NCI-H345 (cell line): ENCODE measurements at places on chromosomes 1 and 21.

DNA sequence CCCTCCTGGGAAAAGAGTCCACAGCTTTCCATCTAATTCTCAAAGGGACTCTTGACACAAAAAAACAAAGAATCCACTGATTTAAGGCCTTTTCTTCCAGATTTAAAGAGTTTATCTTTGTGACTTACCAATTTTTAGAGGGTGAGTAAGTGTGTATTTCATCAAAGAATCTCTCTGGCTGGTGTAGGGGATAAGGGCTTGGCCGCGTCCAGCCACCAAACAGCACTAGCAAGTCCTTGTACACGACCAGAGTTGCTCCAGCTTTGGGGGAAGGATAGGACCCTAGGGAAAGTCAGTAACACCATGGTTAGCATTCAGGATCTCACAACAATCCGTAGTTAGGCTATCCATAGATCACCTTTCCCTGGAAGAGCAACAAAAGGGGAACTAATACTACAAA is 19.5 kb upstream of the CPLANE2 start:
- no peak for DNase-seq

DNA sequence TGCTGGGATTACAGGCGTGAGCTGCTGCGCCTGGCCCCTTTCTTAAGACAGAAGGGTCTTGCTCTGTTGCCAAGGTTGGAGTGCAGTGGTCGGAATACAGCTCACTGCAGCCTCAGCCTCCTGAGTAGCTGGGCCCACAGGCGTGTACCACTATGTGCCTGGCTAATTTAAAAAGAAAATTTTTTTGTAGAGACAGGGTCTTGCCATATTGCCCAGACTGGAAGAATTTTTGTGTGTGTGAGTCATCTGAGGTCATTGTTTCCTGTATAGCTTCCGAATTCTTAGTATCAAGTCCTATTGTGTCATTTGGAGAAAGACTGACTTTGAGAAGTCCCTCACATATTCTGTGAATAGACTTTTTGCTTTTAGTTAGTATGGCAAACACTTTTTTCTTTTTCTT is 4.7 kb downstream of the SZRD1 start:
- no peak for DNase-seq

DNA sequence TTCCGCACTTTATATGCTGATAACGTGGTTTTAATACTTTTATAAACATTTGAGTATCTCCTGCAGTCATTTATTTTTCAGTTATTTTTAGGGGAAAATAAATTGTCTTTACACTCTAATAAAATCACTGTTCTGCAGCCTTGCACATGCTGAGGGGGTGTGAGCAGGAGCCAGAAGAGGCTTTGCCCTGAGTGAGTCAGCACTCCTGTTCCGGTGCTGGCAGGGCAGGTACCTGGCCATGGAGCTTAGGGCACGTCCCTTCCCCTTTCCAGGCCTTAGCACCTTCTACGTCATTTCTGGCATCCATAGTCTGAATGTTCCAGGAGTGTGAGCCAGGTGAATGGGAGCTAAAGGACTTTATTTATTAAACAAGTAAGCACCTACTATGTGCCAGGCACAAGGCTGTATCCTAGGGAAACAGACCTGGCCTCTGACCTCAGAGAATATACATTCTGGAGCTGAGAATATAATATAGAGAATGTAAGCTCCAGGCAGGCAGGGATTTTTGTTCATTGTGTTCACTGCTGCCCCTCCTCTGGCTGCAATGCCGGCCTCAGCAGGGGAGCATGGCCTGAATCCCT is 402.9 kb downstream of the PTPRU start:
- no peak for DNase-seq

- peak; percentile 33 for DNase-seq
These were observed 268.0 kb downstream of the TGFB2 start for GRCh38 chr1:218613105-218613504.
